ENCODE measurements at places on chromosomes 12 and 14. TPM values are rescaled to one million over a fixed set of nuclear protein-coding genes. Genes with fewer than 3 reads are reported as not detected.

DNA sequence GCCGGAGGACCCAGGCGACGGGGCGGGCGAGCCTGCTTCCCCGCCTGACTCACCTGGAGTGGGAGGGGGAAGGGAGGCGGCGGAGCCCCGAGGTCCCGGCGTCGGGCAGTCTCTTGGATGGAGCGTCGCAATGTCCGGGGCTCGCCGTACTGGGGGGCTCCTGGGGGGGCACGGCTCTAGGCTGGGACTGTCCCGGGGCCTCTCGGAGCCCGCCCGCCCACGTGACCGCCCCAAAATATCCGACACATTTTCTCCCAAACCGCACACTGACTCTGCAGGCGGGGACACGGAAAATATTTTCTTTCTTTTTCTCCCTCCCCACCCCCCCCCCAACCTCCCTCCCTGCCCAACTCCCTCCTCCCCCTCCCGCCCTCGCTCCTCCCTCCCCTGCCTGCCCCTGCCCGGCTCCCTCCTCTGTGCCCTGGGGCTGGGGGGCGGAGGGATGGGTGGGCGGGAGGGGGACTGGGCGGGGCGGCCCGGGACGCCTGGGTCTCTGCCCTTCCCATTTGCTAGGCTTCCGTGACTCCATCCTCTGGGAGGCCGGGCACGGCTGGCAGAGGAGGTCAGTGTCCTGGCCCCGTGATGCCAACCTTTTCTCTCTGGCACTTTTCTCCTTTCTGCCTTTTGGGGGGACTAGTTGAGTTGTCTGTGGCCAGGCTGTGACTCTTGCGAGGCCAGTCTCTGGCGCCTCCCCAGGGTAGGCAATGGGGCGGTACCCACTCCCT, at the start of gene RARG:
Gene RARG (minus strand): TSS at position 289 of the 725 bp plus-strand sequence. CDS start 4,664 bp downstream, outside the sequence.
- peak; percentile 82 for DNase-seq

DNA sequence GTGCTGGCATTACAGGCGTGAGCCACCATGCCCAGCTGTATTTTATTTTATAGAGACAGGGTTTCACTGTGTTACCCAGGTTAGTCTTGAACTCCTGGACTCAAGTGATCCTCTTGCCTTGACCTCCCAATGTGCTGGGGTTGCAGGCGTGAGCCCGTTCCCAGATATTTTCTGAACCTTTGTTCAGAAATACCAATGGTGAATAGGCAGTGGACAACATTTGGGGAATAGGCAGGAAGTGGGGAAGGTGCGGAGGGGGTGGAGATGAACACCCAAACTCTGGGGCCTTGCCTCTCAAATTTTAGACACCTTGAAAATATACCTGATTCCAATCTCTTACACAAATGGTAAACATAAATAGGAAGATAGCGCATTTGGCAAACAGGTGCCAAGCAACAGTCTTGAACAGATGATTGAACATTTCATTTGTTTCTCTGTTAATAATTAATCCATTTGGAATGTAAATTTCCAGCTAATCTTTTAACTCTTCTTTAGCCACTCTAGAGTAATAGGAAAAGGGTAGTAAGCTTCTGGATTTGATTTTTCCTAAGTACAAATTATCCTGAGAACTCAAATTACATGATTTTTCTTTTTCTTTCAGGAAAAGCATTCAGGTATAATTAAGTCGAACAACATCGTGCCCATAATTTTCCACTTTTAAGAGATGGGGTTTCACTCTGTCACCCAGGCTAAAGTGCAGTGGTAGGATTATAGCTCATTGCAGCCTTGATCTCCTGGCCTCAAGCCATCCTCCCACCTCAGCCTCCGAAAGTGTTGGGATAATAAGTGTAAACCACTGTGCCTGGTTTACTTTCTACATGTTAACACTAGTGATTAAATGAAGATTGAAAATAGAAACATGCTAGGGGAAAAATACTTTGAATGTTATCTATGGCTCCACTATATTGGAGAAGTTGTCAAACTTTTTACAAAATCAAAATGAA, 22.9 kb upstream of the RNF34 start:
- DNase-seq, result peak; percentile 15

- no peak for DNase-seq
These were observed 445.0 kb downstream of the GXYLT1 start for GRCh38 chr12:41699658-41700057.

- DNase-seq, result no peak
These were observed 5.4 kb downstream of the AQP6 start for GRCh38 chr12:49978125-49978524.

GRCh38 chr14:91058042-91058581, 2.3 kb downstream of the RPS6KA5 start:
- peak; percentile 22 for DNase-seq

The YARS2 gene
- 50.0 TPM for total RNA-seq

- DNase-seq, result no peak
These were observed 23.3 kb downstream of the C14orf132 start for GRCh38 chr14:96062506-96062905.

The AKAP6 gene
- 0.50 TPM for total RNA-seq

The KRT83 gene
- total RNA-seq, result 0.94 TPM

GRCh38 chr12:106704081-106704480, 70.4 kb upstream of the RIC8B start:
- no peak for DNase-seq

The LPAR5 gene
- not detected for total RNA-seq

- no peak for DNase-seq
These were observed 5.8 kb upstream of the NEMF start for GRCh38 chr14:49858383-49858782.

DNA sequence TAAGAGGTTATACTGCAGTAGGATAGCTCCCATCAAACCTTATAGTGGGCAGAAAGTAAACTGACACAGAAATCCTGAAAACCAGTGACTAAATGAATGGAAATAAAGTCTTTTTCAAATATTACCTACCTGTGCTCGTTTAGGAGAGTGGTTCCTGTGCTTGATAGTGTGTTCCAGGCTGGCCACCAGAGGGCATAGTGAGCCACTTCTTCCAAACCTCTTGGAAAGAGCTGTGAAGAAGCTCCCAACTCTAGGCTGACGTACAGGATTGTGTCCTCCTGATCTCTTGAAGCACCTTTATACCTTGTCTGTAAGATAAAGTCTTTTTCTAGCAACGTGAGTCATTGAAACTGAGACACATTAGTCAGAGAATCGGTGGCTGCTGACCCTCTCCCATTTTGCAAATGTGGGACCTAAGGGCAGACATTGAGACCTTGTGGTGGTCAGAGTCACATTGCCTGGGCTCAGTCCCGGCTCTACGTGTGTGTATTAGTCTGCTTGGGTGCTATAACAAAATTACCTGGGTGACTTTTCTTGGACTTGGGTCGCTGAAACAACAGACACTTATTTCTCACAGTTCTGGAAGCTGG, 17.6 kb downstream of the TDP1 start:
- DNase-seq, result peak; percentile 63

Data from HT-29 (cell line).